ENCODE measurements at places on chromosomes 3 and 15. TPM values are rescaled to one million over a fixed set of nuclear protein-coding genes. Genes with fewer than 3 reads are reported as not detected.

CCR5 gene
- not detected for total RNA-seq

ABHD17C gene
- 3.2 TPM for total RNA-seq

DNA sequence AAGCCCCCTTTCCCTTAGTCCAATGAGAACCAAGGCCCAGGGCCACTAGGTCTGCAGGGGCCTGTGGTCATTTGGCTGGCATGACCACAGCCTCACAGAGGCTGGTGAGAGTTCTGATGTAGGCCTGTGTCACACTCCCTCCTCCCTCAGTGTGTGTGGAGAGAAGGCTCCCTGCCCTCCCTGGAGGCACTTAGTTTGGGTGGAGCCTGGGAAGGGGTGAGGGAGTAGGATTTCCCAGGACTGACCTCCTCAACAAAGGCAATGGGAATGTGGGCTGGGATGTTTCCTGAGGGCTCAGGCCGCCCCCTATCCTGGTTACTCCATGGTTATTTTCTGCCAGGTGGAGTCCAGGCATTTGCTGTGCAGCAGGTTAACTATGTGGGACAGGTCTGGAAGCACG is 7.6 kb downstream of the TEX264 start:
- DNase-seq: no peak

AMOTL2 gene
- 71.9 TPM for total RNA-seq

- no peak for DNase-seq
These were observed 555.2 kb downstream of the MAGI1 start for GRCh38 chr3:65483480-65483879.

- peak; percentile 81 for DNase-seq
These were observed at the start of the genes LRRC34 and LRRIQ4 for GRCh38 chr3:169812332-169813235. Gene LRRC34, minus strand, starts transcription at chr3:169812904. Its CDS starts 356 bp downstream, at chr3:169812548. Gene LRRIQ4, plus strand, starts transcription at chr3:169812870. Its CDS starts 9,052 bp downstream, at chr3:169821922.

DNA sequence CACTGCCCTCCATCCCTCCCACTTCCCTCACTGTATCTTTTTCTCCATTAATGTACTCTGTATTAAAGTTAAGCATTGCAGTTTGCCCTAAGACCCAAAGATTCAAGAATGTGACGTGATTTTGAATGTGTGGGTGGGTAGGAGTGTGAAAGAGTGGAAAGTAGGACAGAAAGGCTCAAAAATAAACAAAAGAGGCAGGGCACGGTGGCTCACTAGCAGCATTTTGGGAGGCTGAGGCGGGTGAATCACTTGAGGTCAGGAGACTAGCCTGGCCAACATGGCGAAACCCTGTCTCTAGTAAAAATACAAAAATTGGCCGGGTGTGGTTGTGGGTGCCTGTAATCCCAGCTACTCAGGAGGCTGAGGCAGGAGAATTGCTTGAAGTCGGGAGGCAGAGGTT is 18.4 kb downstream of the TFRC start:
- no peak for DNase-seq

DNA sequence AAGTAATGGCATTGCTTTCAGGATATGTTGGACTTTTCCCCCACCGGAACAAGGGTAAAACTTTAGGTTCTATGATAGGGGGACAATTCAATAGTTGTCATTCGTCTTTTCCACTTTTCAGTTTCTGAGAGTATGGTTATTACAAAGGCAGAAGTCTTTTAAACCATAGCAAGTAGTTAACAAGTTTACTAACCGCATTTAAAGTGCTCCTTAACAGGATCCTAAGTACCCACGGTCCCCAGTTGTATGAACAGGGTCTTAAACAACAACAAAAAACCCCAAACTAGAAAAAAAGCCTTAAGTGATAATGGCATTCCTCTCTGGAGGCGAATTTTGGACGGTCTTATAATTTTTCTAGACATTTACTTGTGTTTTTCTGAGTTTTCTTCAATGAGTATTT is 831 bp downstream of the IFT57 start:
- no peak for DNase-seq

DNA sequence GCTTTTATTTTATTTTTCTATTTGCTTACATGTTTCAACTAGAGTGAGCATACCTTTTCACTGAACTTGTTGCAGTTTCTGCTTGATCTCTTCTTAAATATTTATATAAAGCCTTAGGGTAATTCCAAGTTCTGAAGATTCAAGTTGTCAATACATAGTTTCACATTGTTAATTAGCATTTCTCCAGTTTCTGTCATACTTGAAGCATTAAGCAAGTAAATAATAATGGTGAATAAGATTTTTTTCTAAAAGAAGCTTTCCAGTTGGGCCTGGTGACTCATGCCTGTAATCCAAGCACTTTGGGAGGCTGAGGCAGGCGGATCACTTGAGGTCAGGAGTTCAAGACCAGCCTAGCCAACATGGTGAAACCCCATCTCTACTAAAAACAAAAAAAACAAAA is 53.9 kb downstream of the CALML4 start:
- peak; percentile 46 for DNase-seq

GRCh38 chr15:83292317-83292716 is 7.9 kb upstream of the BNC1 start:
- peak; percentile 71 for DNase-seq

VPS13C gene
- 12.5 TPM for total RNA-seq

TYRO3 gene
- total RNA-seq: 5.3 TPM

- DNase-seq: peak; percentile 25
These were observed 7.5 kb downstream of the GNB5 start for GRCh38 chr15:52183562-52184173.

DNA sequence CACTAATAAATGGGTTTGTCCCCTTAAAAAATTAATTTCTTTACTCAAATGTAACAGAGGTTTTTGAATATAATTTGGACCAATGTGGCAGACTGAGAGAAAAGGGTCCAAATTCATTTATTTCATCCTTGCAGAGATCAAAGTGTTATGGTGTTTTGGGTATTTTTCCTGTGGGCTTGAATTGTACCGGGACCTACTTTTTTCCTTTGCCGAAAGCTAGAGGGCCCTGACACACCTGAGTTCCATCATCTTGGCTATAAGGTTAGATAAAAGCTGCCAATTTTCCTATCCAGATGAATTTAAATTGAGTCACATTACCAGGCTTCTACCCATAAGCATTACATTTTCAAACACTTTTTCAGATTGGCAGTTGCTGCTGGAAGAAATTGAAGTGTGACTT is 908 bp downstream of the CCNB2 start:
- peak; percentile 15 for DNase-seq

DNA sequence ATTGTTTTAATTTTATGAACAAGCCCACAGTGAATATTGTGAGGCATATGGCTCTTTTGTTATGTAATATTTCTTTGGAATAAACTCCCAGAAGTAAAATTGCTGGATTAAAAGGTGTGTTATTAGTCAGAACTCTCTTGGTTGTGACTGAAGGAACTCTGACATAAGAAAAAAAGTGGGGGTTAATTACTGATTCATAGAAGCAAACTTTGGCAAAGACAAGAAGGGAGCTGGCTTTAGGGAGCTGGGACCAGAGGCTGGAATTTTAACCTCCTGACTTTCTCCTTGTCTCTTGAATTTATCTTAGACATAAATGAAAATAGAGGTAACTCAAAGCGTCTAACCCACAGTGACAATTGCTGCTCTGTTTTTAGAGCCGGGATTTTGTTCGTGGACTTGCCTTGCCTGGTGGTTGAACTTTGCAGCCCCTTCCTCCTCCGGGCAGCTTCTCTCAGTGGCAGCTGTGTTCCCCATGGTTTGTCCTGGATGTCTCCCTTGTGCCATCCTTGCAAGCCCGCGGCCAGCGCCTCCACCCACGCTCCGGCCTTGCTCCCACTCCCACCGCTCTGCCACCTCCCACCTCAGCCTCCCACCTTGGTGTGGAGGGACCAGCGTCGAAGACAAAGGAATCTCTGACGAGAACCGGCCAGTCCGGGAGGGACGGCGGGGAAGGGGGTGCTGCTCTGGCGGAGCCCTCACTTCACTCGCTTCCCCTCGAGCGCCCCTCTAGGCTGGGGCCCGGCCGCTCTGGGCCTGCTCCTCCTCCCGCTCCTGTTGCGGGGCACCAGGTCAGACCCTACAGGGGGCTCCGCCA is 28.0 kb downstream of the ARHGAP31 start:
- DNase-seq: peak; percentile 68

ENTPD3 gene
- total RNA-seq: not detected

DNA sequence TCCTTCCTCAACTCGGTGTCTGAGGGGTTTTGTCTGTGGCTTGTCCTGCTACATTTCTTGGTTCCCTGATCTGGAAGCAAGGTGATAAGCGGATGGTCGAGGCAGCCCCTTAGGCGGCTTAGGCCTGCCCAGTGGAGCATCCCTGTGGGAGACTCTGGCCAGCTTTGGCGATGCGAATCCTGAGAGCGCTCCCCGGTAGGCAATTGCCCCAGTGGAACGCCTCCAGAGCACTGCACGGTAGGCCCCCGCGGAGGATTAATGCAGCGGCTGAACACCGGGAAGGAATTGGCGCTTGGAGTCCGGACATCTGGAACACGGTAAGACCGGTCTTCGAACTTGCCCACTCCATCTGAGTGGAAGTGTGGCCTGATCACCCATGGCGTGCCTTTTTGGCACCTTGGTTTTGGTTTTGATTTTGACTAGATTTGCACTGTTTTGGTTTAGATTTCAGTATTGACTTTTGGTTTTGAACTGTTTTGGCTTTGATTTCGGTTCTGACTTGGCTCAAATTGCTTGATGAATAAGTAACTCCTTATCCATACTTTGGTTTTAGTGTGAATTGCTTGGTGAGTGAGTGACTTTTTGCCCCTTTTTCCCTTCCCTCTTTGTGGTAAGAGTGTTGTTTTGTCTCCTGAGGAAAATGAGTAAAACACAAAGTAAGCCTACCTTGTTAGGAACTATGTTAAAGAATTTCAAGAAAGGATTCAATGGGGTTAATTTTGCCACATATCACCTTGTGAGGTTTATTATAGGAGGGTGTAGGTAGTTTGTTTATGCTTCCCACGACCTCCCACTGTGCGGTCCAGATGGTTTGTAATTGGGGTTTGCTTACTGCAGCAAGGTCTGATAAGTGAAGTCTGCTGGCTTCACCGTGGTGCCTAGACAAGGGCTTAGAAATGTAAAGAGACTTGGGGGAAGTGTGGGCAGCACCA is 27.1 kb upstream of the GPR156 start:
- DNase-seq: no peak

DNA sequence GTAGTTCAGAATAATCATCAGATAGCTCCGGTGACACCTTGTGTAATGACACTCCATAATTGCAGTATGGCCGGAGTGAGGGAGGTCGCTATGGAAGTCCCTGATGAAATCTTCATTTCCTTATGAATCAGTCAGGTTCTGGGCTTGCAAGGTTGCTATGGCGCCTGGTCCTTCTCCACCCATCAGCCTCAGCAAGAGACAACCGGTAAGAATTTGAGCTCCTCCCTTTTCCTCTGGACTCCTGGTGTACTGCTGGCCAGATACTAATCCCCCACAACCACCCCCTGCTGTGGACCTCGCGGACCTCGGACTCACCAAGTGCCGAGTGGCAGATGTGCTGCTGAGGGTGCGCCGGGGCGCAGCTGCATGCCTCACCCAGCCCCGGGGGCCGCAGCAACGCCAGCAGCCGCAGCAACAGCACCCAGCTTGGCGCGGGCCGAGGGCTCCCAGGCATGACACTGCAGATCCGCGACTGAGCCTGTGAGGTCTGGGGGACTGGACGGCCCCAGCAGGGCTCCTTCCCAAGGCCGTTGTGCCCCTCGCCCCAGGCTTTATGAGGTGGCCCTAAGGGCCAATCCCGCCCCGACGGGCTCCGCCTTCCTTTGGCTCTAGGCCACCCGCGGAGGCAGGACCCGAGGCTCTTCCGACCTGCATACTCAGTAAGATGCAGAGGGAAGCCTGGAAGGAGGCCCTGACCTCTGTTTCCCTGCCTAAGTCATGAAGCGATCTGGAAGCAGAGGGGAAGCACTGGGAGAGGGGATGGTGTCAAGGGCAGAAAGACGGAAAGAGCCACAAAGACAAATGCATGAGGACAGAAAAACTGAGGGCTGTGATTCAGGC is at the start of gene TIMP4:
TIMP4 (minus strand) TSS at position 526 of the 840 bp plus-strand sequence; CDS start at position 454, 72 bp downstream.
- DNase-seq: peak; percentile 69

DNA sequence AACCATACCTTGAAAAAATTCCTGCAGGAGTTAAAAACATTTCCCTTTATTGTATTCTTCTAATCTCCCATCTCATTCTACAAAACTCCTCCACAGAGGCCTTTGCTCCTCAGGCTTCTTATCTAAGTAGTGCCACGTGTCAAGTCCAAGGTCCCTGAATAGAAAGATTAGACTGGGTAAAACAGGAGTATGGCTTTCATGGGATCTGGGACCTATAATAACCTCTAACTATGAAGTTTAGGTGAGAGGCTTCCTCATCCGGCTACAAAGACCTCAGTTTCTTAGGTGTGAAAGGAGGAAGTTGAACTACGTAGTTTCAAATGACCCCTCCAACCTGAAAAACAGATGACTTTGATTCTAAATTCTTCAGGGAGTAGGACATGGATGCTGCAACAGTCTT is 20.0 kb downstream of the GPR15 start:
- DNase-seq: no peak

- DNase-seq: no peak
These were observed 27.2 kb upstream of the SLC25A36 start for GRCh38 chr3:140914384-140914945.

GRCh38 chr3:30832961-30833575 is 61.4 kb downstream of the GADL1 start:
- no peak for DNase-seq

DNA sequence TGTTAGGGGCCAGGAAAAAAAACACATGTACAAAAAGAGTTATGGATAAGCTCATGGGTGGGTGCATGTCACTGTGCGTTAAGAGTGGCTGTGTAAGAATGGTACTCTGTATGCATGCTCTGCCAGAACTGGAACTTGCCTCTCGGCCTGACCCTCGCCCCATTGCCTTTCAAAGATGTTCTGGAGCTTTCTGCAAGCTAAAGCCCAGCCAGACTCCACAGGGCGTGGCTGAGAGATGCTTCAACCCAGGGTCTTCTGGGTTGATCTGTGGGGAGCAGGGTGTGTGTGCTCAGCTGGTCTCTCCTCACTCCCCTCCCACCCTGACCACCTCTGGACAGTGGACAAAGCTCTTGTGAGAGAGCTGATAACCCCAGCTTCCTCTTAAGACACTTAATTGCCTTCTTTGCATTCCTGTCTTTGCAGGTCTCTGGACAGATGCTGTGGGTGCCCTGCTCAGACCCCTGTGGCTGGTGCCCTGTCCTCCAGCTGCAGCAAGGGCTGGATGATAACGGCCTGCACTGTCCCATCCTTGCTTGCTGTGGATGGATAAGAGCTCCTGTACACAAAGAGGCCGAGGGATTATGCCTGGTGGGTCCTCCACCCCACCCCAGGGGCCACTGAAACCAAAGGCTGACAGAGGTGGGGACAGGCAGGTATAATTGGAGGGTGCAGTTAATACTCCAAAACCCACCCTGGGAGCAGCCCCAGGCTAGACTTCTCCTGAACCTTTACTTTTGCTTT is 28.7 kb downstream of the ALDH1L1 start:
- no peak for DNase-seq

Measured in M059J (cell line).